ENCODE measurements at places on chromosomes 16 and 17. TPM values are rescaled to one million over a fixed set of nuclear protein-coding genes. Genes with fewer than 3 reads are reported as not detected.

PDE6G gene
- total RNA-seq, result not detected

FNDC8 gene
- total RNA-seq, result not detected

MT1H gene
- total RNA-seq, result not detected

KIAA0753 gene
- total RNA-seq, result 12.8 TPM

HS3ST3B1 gene
- total RNA-seq, result 0.46 TPM

PPP1R27 gene
- total RNA-seq, result not detected

TP53TG3D gene
- 0.56 TPM for total RNA-seq

DNASE1L2 gene
- total RNA-seq, result 0.92 TPM

Measured in smooth muscle cell of the pulmonary artery (primary cell).